ENCODE measurements at places on chromosomes 16 and 17.

GRCh38 chr16:50273888-50274325 is 7.6 kb downstream of the ADCY7 start:
- DNase-seq, result no peak

GRCh38 chr16:86484240-86484639 is 26.1 kb upstream of the FOXF1 start:
- DNase-seq, result no peak

- peak; percentile 39 for DNase-seq
Observed at GRCh38 chr16:9868606-9869149, 313.6 kb downstream of the GRIN2A start.

GRCh38 chr16:87569601-87570571 is 32.4 kb upstream of the JPH3 start:
- no peak for DNase-seq

GRCh38 chr16:74372369-74372768 is 3.7 kb upstream of the NPIPB15 start:
- no peak for DNase-seq

DNA sequence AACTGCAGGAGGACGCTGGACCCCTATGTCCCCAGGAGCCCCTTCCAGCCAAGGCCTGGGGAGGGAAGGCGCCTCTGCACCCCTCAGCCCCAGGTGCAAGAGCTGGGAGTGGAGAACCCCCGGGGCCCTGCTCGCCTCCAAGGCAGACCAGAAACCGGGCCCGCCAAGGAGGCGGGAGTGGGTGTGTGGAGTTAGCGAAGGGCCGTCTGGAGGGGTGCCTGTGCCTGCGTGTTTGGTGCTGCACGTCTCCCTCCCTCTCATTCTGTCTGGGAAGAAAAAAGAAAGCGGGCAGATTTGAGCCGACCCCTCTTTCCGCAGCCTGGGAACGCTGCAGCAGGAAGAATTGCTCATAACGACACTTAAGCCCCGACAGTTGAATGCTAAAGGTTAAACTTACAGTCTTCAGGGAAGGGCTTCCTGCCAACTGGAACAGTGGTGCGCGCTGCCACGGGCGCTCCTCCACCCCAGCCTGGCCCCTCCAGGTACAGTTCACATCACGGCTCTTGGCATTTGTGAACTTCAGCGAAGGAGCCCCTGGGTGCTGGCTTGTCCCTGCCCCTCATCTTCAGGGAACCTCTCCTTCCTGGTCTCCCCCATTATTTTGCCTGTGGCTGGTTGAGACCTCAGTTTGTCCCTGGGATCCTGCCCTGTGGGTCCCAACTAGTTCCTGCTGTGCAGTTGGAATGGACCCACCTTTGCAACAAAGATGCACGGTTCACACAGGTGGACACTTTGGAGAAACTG is 19.2 kb upstream of the ZFHX3 start:
- peak; percentile 40 for DNase-seq

GRCh38 chr17:79446399-79447009 is 164.3 kb downstream of the RBFOX3 start:
- DNase-seq, result no peak

- DNase-seq, result no peak
Observed at GRCh38 chr16:66620429-66620795, 15.9 kb downstream of the CMTM3 start.

DNA sequence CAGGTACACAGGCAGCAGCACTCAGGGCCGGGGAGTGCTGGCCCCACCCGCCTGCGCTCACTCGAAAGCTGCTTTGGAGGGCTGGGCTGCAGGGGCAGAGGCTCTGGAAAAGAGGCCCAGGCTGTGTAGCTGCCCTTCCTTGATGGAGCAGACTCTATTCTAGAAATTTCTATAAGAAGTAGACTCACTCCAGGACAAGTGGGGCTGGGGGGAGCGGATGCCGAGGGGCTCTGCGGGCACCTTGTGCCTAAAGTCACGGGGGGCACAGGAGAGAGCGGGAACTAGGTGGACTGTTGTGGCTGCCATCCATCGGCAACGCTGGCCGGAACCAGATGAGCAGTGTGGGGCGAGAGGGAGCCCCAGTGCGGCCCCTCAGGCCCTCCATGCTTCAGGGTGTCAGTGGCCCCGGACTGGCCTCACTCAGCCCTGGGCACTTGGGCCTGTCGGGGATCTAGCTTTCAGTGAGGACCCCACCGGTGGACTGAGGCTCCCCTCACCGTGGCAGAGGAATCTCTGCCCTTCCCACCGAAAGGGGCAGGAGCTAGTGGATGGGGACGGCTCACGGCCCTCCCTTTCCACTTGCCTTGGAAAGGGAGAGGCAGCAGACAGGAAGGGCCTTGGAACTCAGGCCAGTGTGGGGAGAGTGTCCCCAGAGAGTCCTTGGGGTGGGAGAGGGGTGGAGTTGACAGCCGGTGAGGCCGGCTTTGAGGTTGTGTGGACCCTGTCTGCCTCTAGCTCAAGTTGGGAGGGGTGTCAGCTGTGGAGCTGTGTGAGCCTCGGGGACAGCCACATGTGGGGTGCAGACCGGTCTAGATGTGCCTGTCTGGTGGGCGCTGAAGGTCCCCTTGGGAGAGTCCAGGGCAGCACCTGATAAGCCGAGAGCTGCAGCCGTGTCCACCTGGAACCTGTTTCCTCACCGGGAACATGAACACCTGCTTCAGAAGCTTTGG is 16.6 kb downstream of the ENDOV start:
- DNase-seq, result no peak

DNA sequence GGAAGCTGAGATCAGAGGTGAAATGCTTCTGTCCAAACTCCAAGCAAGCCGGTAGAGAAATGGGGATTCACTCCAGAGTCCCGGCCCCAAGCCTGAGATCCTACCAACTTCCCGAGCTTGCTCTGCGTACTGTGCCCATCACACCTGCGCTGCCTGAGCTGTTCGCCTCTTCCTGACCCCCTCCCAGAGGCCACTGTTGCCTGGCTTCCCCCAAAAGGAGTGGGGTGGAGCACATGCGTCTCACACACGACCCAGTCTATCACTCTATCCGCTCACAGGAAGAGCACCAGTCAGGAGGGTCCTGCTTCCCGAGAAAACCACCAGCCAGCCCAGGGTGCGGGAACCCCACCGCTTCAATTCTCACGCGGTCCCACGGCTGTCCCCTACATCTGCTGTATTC is 13.5 kb upstream of the C16orf95 start:
- DNase-seq, result no peak

DNA sequence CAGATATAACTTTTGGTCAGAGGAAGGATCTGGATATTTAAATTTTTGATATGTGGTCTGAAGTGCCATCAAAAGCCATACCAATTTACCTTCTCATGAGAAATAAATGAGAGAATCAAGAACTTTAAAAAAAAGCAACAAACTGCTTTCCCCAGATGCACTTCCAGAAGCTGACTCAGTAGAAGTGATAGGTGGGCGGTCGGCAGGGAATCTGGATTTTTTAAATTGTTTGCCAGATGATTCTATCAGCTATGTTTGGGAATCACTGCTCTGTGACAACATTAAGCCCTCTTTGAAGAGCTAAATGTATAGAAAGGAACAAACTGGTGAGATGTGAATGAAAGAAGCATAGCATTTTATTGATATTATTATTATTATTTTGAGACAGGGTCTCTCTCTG is 19.2 kb downstream of the CDH3 start:
- peak; percentile 63 for DNase-seq

DNA sequence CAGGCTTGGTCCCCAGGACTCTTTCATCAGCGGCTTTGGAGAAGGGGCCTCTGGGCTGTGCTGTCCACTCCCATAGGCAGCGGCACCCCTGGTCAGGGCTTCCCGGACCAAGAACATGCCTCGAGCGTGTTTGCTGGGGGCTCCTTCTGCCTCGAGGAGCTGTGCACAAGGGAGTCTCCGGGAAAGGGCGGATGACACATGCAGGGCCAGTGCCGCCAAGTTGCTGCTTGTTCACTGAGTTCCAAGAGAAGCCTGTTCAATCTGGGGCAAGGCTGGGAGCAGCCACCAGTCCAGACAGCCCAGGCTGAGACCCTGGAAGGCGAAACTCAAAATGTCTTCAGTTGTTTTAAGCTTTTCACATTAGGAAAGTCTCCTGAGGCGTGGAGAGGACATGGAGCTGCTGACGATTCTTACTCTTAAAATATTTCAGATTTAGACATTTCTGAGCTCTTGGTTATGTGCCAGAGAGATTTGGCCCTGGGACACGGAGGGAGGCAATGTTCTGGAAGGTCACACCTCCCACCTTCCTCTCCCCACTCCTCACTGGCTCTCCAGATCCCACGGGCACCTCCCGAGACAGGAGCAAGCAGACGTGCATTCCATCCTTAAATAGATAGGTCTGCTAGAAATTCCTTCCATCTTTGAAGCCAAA is 84.5 kb upstream of the ZNF469 start:
- peak; percentile 78 for DNase-seq

GRCh38 chr17:7850701-7851437 is 4.0 kb upstream of the TMEM88 start:
- DNase-seq, result no peak

GRCh38 chr17:17535957-17536356 is 39.8 kb upstream of the RASD1 start:
- DNase-seq, result peak; percentile 14

DNA sequence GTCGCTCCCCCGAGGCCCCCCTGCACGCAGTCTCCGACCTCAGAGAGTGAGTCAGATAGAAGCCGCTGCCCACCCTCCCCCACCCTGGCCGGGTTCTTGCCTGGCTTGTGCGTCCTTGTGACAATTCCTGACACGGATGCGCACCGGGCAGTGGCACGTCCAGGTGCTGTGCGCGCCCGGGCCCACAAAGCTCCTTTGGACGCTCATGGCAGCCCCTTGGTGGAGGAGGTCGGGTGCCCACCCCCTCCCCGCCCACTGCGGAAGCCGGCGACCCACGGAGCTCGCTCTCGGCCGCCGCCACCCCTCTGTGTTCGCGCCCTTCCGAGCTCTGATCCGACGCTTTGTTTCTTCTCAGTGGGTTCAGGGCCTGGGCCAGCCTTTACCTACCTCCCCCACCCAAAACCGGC is 662 bp upstream of the TUBB3 start:
- peak; percentile 79 for DNase-seq

- DNase-seq, result no peak
Observed at GRCh38 chr17:57779706-57780105, 34.6 kb upstream of the CCDC182 start.

DNA sequence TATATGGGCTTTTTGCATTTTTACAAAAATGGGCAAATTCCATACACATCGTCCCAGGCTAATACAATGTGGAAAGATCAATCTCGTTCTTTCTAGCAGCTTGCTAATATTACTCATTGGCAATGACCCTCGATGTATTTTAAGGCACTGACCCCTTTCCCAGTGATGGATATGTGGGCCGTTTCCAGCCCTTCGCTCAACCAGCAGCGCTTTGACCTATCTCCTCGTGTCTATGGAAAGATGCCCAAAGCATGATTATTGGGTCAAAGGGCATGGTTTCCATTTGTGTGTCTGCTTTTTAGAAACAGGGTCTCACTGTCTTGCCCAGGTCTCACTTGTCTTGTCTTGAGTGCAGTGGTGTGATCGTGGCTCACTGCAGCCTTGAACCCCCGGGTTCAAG is 273.8 kb downstream of the MRTFB start:
- DNase-seq, result no peak

DNA sequence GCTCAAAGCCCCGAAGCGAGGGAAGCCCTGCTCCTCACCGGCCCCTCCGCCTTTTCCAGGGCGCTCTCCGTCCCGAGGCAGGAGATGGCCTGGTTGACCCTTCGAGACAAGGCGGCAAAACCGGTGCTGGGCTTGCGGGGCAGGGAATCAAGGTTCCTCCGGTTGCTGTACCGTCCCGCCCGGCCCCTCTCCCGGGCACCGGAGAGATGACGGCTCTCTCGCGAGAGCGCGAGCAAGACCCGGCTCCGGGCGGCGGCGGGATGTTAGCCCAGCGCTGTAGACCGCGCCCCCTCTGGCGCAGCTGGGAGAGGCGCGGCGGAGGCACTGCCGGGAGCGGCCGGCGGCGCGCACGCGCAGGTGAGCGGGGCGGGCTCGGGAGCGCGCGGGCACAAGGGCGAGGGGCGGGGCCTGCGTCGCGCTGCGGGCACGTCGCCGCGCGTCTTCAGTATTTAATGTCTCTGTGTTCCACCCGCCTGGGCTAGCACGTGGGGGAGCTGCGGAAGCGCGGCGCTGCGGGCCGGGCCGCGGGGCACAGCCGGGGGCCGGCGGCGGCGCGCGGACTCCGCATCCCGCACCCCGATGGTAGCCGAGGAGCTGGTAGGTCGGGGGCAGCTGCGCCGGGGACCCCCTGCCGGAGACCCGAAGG is at the start of gene AKAP1:
AKAP1 (plus strand) TSS at position 445 of the 646 bp plus-strand sequence. CDS start 20,219 bp downstream, outside the sequence.
- peak; percentile 96 for DNase-seq

GRCh38 chr16:50102051-50102746 is 36.4 kb downstream of the HEATR3 start:
- peak; percentile 85 for DNase-seq

DNA sequence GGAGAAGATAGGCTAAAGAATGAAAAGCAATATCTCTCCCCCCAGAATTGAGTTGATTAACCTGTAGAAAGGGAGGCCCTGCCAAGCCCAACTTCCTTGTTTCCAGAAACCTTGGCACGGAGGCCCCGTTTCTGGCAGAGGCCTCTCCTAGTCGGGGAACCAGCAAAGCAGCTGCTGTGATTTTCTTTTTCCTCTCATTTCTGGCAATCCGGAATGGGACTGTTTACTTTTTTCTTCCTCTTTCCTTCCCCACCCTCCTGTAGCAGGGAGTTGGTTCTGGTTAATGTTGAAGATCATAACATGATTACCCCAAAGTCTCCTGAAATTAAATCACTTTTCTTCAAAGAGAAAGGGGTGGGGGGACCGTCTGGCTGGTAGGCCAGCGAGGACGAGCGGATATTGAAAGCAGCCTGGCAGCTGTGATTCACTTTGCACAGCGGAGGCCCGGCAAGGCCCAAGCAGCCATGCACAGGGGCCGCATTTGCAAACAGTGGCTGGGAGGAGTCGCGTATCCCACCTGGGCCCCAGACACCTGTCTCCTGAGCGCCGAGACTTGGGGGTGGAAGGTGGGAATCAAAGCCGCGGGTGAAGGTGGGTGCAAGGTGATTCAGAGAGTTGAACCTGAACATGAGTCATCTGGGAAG is 51.5 kb downstream of the NTN1 start:
- DNase-seq, result peak; percentile 5

GRCh38 chr17:82831818-82832200 is 8.0 kb downstream of the ZNF750 start:
- no peak for DNase-seq

DNA sequence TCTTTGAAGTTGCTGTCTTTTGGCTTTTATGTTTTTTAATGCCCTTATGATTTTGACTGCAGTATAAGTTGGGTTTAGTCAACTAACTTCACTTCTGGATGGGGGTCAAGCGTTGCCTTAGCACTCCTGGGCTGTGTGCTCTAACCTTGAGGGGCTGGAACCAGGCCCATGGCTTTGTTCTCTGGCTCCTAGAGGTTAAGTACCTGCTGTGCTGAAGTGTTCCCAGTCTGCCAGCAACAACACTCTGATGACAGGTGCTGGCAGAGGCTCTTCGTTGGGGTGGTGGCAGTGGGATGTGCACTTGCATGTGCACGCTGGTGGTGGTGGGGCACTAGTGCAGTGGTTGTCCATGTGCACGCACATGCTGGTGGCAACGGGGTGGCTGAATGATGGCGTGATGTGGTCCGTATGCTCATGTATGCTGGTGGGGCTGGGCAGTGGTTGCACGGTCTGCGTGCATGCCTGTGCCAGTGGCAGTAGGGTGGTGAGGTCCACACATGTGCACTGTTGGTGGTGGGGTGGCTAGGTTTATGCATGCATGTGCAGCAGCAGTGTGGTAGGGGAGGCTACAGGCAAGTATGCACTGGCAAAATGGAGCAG is 447.8 kb upstream of the GOT2 start:
- no peak for DNase-seq

Data from epithelial cell of esophagus (primary cell).